ENCODE measurements at places on chromosomes 1 and 21.

DNA sequence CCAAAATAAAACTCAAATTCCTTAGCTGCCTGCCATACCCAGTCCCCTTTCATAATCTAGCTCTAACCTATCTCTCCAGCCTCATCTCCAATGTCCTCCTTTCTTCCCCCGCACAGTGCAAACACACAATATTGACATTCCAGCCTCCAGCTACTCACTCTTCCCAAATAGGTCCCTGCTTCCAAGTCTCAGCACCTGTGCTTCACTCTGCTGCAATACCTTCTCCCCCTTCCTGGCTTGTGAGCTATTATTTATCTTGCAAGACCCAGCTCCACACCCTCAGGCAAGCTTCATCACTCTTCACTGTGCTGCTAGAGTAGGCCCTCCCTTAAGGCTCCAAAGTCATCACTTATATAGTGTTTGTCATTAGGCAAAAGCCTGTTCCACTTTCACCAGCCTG lies 9.7 kb downstream of the PLPP3 start:
- DNase-seq = no peak

DNA sequence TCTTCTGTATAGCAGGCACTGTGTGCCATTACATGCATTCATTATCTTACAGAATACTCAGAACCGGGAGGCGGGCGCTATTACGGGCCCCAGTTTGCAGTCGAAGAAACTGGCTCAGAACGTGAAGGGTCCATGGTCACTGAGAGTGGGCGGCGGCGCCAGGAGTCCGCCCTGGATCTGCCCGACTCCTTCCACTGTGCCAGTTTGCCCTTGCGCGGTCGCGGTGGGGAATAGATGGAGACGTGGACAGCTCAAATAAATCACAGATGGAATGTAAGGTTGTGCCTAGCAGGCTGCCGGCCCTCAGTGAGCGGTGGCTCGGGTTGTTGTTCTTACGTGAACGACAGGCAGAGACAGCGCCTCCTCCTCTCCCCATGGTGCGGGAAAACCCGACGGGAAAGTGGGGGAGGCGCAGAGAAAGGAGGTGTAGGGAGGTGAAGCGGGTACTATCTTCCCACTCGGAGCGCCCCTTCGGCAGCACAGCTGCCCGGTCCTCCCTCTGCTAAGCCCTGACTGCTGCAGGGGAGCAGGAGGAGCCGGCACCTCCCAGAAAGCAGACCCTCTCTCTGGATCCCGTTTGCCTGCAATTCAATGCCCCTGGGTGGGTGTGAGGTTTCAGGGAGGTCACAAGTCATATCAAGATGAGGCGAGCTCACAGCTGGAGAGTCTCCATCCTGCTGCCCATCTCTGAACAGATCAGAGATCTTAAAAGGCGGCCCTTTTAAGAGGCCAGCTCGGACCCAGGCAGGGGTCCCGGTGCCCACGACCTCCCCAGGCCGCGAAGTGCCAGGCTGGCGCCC lies 1.1 kb downstream of the COL9A2 start:
- no peak for DNase-seq

GRCh38 chr1:112144733-112145426 lies 155.4 kb upstream of the KCND3 start:
- DNase-seq = no peak

GRCh38 chr1:61287734-61288133 lies 205.4 kb downstream of the NFIA start:
- DNase-seq = no peak

- no peak for DNase-seq
Observed at GRCh38 chr1:191912517-191912916, 245.7 kb upstream of the RGS18 start.

Data from CD4-positive, alpha-beta T cell treated with Interleukin-4 for 4 hours (primary cell).